ENCODE measurements at places on chromosomes 6 and 20.

GRCh38 chr6:1770435-1770843 lies 160.7 kb downstream of the FOXC1 start:
- DNase-seq = peak; percentile 6

DNA sequence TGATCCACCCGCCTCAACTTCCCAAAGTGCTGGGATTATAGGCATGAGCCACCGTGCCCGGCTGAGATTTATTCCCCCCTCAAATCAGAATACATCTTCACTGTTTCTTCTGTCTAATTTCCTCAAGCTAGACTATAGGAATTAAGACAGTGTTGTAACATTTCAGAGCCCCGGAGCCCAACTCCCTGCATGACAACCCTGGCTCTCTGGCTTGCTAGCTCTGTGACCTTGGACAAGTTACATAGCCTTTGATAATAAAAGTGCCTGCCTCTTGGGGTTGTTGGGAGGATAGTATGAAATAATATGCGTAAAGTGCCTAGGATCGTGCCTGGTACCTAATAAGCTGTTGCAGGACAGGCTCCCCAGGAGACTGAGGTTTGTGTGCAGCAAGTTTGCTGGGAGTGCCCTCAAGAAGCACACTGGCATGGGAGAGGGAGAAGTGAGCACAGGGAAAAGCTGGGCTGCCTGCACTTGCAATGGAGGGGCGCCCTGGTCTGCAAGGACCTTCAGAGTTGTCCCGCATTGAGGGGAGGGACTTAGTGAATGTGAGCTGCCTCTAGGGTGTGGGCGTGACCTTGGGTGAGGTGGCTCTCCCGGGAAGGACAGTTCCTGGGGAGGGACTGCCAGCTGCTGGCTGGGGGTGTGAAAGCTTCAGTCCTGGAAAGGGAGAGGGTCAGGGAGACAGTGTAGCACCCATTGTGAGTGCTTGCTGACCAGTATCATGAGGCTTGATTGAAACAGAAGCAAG lies 43.4 kb downstream of the TAF8 start:
- DNase-seq = no peak

DNA sequence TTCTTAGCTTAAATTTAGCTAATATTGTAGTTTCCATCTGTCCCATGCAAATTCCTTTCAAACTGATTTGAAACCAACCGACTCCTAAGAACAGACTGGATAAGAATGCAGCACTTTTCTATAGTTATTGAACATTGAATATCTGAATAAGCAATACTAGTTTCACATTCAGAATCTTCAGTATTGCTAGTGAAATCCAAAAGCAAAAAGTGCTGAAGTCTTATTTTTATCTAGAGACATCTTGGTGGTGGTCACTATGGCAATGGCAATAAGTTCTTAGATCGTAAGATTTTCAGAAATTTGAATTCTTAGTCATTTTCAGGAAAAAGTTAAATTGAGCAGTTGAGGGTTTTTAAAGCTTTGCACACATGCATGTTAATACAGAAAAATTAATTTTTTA lies 2.7 kb downstream of the TFB1M start:
- DNase-seq = no peak

DNA sequence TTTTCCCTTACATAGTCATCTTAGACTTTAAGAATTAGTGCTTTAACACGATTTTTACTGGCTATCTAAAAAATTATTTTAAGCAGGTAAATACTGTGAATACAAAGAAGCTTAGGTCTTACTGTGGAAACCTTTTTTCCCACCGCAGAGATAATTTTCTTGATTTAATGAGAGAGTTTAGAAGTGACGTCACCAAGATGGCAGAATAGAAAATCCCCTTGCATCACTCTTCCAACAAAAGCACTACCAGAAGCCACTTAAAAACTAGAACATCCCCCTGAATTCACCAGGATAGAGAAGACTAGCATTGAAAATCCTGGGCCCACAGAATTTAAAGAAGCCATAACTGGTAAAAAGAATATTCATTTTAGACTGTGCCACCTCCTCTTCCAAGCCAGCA lies 375.4 kb upstream of the PTCHD4 start:
- DNase-seq = no peak

DNA sequence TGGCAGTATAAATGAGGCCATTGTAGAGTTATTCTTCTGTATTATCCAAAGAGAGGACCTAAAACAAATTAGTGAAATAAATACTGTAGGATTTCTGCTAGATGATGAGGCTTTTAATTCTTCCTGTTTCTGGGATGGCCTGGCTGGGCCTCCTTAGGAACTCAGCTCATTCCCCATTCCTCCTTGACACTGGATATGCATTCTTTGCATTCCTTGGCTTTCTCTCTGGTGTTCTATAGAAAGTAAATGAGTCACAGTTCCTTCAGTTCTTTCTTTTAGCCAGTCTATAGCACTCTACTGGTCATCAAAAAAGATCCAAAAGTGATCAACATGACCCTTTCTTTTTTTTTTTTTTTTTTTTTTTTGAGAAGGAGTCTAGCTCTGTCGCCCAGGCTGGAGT lies 8.6 kb downstream of the OR10C1 start:
- no peak for DNase-seq

GRCh38 chr6:36700831-36701230 lies 3.2 kb downstream of the RAB44 start:
- no peak for DNase-seq

DNA sequence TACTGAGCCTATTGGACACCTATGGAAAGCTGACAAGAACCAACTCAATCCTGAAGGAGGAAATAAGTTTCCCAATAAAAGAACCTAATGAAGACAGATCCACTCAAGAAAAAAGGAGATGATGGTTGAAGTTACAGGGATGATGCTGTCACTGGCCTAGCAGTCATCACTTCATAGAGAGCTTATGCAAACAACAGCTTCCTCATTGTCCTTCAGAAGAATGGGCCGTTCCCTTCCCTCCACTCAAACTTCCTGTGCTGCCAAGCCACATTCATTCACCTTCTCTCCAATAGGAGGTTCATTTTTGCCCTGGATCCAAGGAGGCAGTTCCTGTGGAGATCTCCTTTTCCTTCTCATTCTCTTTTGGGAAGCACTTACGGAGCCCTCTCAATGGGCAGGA lies 13.8 kb upstream of the PM20D2 start:
- DNase-seq = no peak

GRCh38 chr6:44650495-44650894 lies 263.0 kb downstream of the CDC5L start:
- DNase-seq = no peak

DNA sequence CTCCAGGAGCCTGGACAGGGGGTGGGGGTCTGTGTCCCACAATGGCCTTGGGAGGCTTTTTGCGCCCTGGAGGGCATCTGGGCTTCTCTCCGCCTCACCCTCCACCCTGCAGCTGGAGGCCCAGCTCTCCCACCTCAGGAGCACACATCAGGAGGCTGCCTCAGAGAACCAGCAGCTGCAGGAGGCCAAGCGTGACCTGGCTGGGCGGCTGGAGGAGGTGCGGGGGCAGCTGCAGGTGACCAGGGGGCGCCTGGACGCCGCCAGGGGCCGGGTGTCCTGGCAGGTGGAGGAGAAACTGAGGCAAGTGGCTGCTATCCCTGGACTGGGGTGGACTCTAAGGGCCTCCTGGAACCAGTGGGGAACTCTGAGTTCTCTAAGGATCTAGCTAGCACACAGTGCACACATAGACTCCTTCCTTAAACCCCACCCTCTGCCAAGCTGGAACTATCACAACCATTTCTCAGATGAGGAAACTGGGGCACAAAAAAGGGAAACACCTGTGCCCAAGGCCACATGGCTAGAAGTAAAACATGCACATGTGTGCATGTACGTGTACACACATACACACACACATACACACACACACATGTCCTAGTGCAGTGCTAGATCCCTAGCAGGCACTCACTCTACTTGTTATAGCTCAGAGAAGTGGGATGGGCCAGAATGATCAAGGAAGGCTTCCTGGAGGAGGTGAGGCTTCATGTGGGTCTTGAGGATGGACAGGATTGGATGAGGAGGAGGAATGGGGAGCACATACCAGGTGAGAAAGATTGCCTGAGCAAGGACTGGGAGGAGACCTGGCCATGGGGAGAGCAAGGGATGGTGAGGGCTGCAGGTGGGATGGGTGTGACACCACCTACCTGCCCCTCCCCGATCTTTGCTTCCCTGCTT lies 22.9 kb downstream of the RAB44 start:
- no peak for DNase-seq

GRCh38 chr20:5482791-5483190 lies 166.0 kb upstream of the PROKR2 start:
- no peak for DNase-seq

GRCh38 chr6:167543602-167544497 lies 219.0 kb downstream of the TTLL2 start:
- DNase-seq = no peak

- DNase-seq = no peak
These were observed 677.2 kb upstream of the MAN1A1 start for GRCh38 chr6:120026791-120027190.

GRCh38 chr6:106622412-106622811 lies 6.9 kb downstream of the RTN4IP1 start:
- no peak for DNase-seq

DNA sequence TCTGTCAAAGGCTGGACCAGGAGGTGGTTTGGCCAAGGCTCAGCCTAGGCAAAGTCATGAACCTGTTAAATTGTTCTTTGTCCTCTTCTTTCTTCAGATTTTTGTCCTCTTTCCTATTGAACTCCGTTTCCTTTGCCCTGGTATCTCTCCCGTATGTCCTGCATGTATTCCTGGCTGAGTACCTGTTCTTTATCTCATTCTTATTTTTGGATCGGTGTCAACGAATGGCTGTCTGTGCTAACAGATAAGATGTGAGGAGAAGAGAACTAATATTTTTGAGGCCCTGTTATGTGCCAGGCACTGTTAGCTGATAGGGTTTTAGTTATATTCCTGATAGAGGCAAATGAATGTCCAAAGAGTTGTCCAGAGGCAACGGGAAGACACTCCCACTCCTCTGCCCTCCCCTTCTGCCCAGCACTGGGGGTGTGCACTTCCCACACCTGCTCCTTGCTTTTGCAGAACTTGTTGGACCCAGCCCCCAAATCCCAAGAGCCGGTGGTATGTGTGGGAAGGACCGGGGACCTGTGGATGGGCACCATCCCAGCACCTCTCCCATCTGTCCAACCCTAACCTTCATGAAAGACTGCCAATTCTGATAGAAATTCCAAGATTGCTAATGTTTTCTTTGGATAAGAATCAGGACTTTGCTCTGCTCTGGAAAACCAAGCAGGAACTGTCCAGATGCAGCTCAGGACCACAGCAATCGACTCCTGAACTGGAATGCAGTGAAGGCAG lies 20.6 kb downstream of the MMP24OS start:
- DNase-seq = no peak

DNA sequence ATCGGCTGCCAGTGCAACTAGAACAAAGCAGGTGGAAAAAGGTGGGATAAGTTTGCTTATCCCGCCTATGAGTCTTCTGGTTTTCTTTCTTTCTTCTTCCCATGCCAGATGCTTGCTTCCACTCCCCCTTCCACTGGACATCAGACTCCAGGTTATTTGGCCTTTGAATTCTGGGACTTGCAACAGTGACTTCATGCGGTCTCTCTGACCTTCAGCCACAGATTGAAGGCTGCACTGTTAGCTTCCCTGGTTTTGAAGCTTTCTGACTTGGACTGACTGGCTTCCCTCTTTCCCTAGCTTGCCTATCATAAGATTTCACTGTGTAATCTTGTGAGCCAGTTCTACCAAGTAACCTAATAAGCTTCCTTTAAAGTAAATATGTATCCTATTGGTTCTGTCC lies 878.4 kb upstream of the GJE1 start:
- DNase-seq = no peak

Data from stimulated activated CD4-positive, alpha-beta T cell treated with anti-CD3 and anti-CD28 coated beads, Interleukin-12 subunit alpha, Interleukin-12 subunit beta, amount 100 ng/mL, for 24 hours (primary cell).